KBM-7 (cell line): ENCODE measurements at places on chromosomes 1 and 21.

DNA sequence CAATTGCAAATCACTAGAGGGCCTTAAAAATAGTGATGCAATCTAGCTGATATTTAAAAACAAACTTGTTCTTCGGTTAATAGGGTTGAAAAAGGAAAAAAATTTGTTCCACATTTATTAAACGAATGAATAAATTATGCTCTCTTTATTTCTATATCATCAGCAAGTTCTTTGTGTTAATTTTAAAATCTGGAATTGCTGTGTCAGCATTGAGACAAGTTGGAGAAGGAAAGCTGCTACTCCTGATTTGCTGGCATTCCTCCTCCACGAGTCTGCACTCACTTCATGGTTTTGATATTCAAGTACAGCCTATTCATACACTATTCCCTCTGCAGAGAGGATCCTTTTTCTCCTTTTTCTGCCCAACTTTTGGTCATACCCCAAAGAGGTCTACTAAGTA is 117.6 kb downstream of the MRPL39 start:
- no peak for DNase-seq

DNA sequence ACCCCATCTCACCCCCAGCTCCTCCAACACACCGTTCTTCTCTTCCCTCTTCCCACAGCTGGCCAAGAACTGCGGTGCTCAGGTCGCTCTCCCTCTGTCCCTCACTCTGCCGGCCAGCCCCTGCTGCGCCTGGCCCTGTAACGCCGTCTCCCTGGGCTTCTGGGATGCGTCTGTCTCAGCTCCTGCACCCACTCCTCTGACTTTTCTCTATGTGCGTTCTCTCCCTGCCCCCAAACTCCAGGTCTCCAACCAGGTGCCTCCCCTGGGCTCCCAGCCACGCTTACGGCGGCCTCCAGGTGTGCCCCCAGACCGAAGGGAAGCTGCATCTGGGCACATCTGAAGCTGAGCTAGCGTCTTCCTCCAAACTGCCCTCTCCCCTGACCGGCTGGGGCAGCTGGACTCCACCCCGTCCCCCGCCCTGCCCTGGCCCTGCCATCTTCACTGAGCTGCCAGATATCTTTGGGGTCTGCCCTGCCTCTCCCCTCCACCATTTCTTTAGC is 2.6 kb downstream of the KRTAP10-12 start:
- DNase-seq: no peak

DNA sequence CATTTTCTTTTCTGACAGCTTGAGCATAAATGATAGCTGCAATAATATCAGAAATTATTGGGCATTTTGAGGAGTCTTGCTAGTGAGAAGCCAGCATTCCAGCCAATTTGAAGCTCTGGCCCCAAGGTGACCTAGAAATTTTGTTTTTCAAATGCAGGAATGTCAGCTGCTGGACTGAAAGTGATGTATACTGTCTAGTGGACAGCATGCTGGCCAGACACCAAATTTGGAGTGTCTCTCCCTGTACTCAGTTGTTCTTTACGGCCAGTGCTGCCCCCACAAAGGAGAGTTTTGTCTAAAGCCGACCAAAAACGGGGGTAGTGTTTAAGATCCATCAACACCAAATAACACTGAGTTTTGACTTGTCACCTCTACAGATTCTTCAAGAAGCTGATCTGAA is 5.2 kb downstream of the RGS7 start:
- no peak for DNase-seq

- DNase-seq: no peak
Observed at GRCh38 chr1:208747979-208748378, 503.8 kb upstream of the PLXNA2 start.

DNA sequence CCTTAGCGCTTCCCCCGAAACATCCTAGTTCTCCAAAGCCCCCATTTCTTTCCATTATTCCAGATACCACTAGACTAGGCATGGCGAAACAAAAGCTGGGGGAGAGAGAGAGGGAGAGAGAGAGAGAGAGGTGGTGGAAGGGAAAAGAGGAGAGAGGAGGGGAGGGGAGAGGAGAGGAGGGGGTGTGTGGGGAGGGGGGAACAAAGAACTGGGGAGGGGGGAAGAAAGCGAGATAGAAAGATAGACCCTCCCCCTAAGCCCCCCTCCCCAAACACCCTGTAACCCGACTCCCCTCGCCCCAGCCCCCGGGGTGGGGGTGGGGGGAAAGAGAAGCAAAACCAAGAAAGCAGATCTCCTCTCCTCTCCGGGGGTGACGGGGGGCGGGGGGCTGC is 352 bp downstream of the MEX3A start:
- no peak for DNase-seq

DNA sequence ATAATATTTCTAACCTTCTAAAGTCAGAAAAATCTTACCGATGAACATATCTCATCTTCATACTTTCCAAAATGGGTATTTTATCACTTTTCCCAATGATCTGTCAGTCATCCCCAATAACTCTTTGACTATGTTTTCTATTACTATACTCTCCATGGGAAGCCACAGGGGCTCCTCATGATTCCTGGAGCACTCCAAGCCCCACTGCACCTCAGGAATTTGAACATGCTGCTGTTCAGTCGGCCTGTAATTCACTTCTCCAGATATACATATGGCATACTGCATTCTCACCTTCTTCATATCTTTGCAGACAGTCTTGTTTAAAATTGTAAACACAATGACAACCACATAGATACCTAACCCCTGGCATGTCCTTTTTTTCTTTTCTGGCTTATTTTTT is 333.0 kb downstream of the BRINP3 start:
- DNase-seq: no peak

- DNase-seq: no peak
Observed at GRCh38 chr1:101185421-101185820, 51.4 kb upstream of the S1PR1 start.

DNA sequence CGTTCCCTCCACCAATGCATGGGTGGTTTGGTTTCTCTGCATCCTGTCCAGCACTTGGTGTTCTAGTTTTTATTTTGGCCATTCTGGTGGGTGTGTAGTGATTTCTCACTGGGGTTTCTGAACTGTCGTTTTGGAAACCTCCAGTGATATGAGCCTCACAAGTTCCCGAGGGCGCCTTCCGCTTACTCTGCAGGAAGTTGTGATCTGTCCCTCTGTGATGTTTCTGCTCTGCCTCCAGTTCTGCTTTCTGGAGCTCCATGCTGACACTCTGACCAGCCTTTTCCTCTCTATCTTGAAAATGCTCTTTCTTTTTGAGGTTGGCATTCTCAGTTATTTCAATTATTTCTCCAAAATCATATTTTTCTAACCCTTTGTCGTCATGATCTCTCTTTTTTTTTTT is 111.6 kb downstream of the PLD5 start:
- no peak for DNase-seq

DNA sequence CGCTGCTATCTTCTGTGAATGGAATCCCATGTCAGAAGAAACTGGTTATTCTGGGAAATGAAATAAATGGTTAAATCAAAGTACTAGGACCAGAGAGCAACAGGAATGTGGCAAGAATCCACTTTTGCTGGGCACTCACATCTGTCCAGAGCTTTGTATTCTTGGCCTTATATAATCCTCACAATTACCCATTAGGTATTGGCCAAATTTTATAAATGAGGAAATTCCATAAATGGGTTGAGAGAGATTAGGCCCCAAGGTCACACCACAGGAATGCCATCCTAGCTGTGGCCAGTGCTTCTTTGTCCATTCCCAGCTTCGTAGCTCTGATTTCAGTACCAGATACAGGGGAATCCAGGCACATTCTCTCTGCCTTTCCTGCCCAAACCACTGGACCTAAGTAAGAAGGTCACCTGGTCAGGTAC is 76.1 kb upstream of the HOOK1 start:
- no peak for DNase-seq

DNA sequence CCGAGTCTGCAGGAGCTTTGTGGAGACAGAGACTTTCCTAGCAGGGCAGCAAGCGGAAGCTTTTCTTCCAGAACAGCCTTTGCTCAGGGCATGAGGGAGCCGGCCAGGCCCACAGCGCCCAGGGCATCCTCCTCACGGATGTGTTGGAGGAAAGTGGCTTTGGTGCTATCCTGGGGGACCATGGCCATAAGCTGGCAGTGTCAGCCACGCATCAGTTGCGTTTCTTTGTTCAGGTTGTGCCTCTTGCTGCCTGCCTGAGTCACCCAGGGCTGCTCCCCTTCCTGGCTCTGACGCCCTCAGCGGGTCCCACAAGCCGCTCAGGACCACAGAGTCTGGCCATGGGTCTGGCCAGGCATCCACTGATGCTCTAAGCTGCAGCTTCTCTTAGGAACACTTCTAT is 39.6 kb upstream of the PRSS38 start:
- DNase-seq: no peak

- no peak for DNase-seq
Observed at GRCh38 chr1:119911775-119912174, 15.5 kb upstream of the ADAM30 start.

- peak; percentile 49 for DNase-seq
Observed at GRCh38 chr1:246450611-246451251, 56.3 kb downstream of the SMYD3 start.

GRCh38 chr1:119593805-119594204 is 54.3 kb downstream of the ZNF697 start:
- no peak for DNase-seq

DNA sequence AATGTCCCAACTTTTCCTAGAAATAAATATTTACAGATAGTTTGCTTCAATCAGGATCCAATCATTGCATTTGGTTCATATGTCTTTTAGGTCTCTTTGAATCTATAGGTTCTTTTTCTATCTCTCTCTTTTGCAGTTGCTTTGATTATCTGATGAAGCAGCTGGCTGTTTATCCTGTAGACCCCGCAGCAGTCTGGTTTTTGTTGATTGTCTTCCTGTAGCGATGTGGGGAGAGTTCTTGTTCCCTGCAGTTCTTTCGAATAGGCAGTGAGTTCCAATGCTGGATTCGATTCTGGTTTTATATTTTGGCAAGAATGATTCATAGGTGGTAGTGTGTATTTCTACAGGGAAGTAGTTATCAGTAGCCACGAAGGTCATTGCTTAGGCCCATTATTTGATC is 7.4 kb upstream of the MIXL1 start:
- DNase-seq: no peak

- no peak for DNase-seq
Observed at GRCh38 chr1:21068937-21069336, 107.8 kb downstream of the EIF4G3 start.

GRCh38 chr1:197467881-197468280 is 199.8 kb downstream of the CRB1 start:
- no peak for DNase-seq

GRCh38 chr1:65321879-65322278 is 12.5 kb downstream of the DNAJC6 start:
- no peak for DNase-seq

GRCh38 chr1:29984862-29985605 is 738.4 kb downstream of the MATN1 start:
- DNase-seq: no peak

GRCh38 chr1:67652800-67653199 is 32.2 kb upstream of the GADD45A start:
- DNase-seq: no peak

- DNase-seq: no peak
Observed at GRCh38 chr1:85579622-85580021, 939 bp upstream of the CCN1 start.

DNA sequence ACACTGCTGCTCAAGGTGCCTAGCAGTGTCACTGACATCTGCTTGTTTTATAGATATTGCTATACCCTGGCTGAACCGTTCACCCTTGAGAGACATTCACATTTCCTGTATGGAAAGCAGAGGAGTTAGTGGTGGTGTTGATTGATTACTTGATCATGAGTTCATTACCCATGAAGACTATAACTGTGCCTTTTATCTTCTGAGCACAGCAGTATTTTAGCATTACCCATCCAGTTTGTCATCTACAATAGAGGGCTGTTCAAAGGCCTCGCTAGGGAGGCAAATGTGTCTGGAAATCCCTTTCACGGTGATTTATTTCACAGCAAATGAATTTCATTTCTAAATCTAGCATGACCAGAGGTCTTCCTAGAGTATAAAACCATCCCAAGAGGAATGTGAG is 160.0 kb downstream of the DNM3 start:
- no peak for DNase-seq

GRCh38 chr1:209648931-209649776 is 3.1 kb downstream of the LAMB3 start:
- peak; percentile 39 for DNase-seq

- DNase-seq: no peak
Observed at GRCh38 chr1:113217447-113218208, 144.6 kb downstream of the LRIG2 start.

- DNase-seq: no peak
Observed at GRCh38 chr1:198391393-198392020, 149.0 kb downstream of the ATP6V1G3 start.

GRCh38 chr1:156860113-156860627 is 495 bp upstream of the NTRK1 start:
- DNase-seq: peak; percentile 65
